ENCODE measurements at places on chromosomes 13 and 19.

DNA sequence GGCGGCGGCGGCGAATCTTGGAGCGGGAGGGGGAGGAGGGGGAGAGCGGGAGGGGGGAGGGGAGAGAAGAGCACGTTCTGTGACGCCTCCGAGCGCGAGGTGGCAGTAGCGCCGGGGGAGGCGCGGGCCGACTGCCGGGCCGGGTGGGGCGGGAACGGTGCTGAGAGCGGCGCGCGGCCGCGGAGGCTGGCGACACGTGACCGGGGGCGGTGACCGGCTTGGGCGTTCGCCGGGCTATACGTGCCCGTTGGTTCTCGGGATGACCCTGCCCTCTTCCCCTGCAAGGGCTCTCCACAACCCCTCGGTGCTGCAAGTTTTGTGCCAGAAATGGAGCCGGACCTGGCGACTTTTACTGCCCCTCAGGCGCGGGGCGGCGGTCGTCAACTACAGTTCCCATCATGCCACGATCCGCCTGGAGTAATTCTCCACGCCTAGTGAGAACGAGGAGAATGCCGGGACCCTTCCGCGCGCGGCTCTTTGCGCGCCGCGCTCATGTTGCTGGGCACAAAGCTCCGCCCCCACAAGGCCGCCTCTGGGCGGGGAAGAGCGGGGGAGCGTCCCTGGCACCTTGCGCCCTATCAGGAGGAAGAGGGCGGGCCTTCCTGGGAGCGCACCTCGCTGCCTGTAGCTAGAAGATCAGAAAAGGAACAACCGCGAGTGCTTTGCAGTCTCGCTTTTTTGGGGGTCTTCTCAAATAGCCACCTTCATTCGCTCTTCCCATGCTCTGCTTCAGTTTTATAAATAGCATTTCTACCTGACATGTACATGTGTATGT lies at the start of gene KPNA3:
TSS of gene KPNA3 (minus strand) at position 133 of the 775 bp plus-strand sequence. CDS start 176 bp downstream, outside the sequence.
- peak; percentile 85 for DNase-seq

DNA sequence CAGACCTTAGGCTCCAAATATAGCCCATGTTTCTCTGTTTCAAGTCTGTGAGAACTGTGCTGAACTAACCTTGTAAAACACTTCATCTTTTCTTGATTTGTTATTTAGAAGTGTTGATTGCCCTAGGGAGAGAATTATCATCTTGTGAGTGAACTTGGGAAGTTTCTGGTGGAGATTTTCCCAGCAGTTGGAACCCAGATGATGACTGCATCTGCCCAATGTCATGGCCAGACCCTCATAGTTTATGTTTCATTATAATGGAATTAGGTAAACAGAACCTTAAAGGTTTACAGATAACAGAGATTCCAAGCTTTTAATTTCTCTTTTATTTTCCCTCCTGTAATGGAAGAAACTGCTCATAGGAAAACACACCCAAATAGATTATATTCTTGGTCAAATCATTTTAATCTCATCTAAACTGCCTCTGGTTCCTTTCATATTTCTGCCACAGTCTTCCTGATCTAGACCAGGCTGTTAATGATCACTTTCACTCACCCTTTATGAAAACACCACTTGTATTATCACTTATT lies 569.1 kb downstream of the KCTD12 start:
- DNase-seq, result no peak

DNA sequence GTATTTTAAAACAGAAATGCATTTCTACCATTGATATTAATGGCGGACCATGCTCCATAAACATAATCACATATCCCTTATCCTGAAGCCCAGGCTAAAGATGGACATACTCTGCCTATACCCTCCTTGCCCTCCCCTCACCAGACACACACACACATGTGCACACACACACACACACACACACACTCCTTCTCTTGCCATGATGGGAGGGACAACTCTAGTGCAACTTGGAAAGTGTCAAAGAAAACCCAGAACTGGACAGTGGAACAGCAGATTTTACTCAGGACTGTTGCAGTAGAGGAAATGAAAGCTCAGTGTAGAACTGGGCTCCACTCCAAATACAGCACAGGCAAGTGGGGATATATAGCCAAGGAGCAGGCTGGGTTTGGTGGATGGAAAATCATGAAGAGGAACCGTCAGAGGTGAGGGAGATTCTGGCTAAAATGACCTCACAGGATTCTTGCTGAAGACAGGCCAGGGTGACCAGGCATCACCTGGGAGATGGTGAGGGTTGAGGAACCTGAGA lies 40.8 kb downstream of the TNFRSF19 start:
- DNase-seq, result no peak

DNA sequence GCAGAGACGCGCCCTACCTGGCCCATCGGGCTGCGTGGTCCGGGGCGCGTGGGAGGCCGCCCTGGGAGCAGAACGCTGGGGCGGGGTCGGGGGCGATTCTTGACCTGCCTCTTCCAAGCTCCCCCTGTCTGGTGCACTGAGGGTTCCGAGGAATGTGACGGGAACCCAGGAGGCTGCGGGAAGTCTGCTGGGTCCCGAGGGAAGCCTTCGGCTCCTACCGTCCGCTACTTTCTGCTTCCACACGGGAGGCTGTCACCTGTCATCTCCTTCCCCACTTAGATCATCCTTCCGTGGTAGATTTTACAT lies 781 bp upstream of the SPRYD7 start:
- DNase-seq, result peak; percentile 0

DNA sequence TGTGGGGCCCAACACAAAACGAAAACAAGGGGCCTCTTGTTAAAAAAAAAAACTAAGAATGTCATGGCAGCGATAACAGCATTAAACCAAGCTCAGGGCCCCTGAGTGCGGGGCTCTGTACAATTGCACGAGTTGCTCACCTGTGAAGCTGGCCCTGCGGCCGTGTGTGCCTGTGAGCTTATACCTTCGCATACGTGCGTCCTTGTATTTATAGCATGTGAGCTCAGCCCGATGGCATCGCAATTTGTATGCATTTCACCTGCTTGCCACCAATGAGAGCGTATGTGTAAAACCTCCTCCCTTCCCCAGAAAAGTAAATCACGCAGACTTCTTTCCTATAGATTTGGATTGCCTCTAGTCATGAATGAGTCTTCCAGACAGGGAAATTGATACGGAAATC lies 17.1 kb downstream of the HNRNPM start:
- DNase-seq, result no peak

GRCh38 chr19:15419413-15420025 lies 731 bp upstream of the AKAP8L start:
- DNase-seq, result no peak

DNA sequence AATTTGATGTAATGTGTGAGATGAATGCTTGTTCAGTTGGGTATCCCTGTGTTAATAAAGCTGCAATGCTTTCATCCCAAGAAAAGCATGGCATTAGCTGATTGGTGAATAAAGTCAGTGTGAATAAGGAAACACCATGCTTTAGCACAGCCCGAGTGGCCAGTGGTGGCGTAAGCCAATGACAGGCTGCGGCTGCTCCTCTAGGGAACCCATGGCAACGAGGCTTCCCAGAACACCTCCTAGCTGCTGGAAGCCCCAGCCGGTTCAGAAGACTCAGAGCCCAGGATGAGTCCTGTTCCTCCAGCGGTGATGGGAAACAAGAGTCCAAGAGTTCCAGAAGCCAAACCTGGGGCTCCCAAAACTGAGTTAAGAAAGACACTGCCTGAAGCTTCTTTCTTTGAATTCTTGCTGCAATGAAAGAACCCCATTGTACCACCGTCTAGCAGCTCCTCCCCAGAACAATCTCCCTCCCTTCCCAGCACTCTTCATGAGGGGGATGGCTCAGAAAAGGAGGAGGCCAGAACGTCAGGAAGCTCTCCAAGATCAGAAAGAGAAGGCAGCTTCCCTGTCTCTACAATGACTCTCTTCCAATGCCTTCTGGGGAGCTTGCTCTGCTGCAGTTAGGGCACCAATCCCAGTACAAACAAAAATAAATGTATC lies 58.2 kb downstream of the TSHZ3 start:
- DNase-seq, result no peak

Data from stimulated activated CD8-positive, alpha-beta memory T cell treated with anti-CD3 and anti-CD28 coated beads, Interleukin-7, amount 100 ng/mL, for 24 hours (primary cell).